ENCODE measurements at places on chromosomes 4 and X. TPM values are rescaled to one million over a fixed set of nuclear protein-coding genes. Genes with fewer than 3 reads are reported as not detected.

The TCEAL6 gene
- total RNA-seq = not detected

The CT47B1 gene
- total RNA-seq = not detected

The F11 gene
- total RNA-seq = not detected

The SOWAHB gene
- not detected for total RNA-seq

The BST1 gene
- total RNA-seq = not detected

The NEIL3 gene
- 9.0 TPM for total RNA-seq

The KDR gene
- total RNA-seq = 4.2 TPM

The GC gene
- total RNA-seq = not detected
